ENCODE measurements at places on chromosomes 6 and 20.

GRCh38 chr6:122798099-122798641, 9.1 kb downstream of the SMPDL3A start:
- no peak for DNase-seq

DNA sequence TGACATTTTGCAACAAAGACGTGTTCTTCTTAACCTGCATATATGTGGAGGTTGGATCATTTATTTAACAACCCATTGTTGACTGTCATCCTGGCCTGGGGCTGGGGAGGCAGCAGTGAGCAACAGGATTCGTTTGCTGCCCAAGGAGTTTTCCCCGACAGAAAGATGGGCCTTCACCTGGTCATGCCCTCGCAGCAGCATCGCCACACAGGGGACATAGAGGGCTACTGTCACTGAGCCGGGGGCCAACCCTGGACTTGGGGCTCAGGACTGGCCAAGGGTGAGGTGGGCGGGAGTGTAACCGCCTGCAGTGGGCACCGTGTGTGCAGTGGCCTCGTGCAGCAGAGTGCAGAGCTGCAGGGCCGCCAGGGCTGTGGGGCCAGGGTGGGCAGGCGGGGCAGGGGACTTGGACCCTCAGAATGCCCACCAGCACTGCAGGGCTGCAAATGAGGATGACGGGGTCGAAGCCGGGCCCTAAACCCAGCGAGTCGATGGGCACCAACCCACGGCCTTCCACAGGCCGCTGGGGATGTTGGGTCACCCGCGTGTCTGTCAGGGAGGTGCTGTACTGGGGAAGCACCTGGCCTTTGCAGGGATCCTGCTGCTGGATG, 11.8 kb downstream of the DUSP22 start:
- DNase-seq = no peak

- DNase-seq = no peak
Observed at GRCh38 chr20:9474835-9475415, 39.5 kb upstream of the LAMP5 start.

DNA sequence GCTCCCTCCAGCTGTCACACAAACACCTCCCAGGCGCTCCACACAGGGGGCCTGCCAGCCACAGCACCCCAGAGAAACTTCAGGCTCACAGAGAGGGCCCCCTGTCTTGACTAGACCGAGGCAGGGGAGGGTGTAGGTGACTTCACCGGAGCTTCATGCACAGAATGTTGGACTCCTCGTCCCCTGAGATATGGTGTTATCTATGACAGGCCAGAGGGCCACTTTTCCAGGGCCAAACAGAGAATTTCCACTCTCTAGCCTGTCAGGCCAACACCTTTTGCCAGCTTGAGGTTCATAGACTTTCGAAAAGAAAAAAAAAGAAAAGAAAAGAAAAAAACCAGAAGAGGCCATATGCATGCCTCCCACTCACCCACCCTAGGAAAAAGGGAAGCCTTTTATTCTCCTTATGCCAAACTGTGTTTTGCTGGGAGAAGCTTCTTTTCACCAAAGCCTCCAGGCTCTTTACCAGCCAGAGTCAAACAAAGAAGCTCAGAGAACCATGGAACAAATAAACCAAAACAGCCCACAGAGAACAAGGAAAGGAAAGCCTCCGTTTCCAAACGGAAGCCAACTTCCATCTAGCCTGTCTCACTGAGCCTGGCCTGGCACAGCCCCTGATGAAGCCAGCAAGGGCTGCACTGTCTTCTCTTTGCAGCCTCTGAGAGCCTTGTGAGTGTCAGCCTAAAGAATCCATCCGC, 313.2 kb upstream of the JARID2 start:
- no peak for DNase-seq

- no peak for DNase-seq
Observed at GRCh38 chr20:1718604-1719384, 61.2 kb upstream of the SIRPG start.

DNA sequence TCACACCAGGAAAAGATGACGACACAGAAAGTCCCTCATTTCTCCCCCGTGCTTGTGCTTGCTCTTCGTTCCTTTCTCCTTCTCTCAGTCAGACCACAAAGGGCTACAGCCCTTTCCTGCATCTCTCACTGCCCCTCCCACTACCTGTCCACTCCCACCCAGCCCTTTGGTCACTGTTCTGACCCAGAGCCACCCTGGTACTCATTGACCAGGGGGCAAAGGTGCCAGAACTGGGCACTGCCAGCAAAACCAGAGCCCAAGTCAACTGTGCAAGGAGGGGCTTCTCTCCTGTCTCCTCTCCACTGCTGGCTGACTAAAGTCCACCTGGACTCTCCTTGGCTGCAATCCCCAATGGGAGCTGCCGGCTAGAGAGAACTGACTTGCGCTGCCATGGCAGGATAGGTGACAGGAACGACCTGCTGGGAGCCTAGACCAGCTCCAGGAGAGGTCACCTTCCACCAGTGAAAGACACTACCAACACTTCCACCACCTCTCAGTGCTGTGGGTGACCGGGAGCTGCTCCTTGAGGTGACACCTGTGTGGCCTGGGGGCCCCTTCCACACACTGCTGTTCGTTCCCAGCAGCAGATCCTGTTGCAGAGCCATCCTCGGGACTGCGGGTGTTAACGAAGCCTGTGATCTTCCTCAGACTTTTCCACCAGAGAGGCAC, 32.8 kb downstream of the KCNK17 start:
- DNase-seq = no peak

DNA sequence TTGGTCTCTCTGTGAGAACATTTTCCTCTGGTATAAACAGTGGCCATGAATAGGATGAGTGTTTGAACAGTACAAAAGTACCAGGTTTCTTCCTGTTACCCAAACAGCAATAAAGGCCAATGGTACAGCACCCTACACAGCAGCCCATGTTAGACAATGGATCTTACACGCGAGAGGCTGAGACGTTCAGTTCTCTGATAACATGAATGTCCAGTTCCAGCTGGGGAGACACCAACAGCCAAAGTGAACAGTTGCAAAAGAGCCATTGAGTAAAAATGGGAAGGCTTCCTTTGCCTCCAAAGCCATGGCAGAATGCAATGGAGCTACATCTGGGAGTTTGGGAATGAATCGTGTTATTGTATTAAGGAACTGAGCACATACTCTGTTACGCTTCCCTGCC, 246.8 kb upstream of the SGK1 start:
- DNase-seq = no peak

GRCh38 chr6:112370946-112371345, 23.8 kb downstream of the RFPL4B start:
- DNase-seq = no peak

- DNase-seq = no peak
Observed at GRCh38 chr6:138719744-138720143, 53.8 kb upstream of the CCDC28A start.

All from NCI-H1694 treated with DMSO at 0.1 percent for 48 hours (cell line).